ENCODE measurements at places on chromosomes 4 and X.

DNA sequence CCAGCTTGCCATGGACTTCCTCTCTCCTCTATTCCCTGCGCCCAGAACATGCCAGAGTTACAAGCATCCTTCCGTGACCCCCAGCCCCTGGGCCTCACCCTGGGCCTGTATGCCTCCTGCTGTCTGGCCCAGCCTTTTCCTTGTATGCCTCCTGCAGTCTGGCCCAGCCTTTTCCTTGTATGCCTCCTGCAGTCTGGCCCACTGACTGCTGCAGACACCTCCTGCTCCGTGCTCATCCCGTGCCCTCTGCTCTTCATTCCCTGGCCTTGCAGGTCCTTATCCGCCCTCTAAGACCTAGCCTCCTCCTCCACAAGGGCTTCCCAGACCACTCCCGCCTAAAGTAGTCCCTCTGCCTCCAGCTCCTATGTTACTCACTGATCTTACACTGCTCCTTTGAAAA, 44.2 kb downstream of the IRF2 start:
- no peak for DNase-seq

GRCh38 chr4:54006755-54007154, 57.6 kb downstream of the CHIC2 start:
- no peak for DNase-seq

DNA sequence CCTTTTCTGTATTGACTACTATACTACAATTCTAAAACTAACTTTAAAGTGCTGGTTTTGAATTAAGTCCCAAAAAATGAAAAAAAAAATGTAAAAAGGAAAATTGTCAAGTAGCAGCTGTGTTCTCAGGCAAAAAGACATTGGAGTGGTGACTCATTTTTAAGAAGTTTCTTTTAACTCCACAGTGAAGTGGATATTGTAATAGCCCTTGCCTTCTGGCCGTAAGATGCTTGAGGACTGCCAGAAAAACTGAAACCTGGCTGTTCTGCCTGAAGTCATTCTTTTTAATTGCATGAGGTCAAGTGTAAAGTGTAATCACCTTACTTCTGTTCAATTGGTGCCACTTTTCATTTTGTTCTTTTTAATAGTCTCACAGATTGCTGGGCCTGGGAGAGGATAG, 28.9 kb downstream of the SPANXD start:
- no peak for DNase-seq

DNA sequence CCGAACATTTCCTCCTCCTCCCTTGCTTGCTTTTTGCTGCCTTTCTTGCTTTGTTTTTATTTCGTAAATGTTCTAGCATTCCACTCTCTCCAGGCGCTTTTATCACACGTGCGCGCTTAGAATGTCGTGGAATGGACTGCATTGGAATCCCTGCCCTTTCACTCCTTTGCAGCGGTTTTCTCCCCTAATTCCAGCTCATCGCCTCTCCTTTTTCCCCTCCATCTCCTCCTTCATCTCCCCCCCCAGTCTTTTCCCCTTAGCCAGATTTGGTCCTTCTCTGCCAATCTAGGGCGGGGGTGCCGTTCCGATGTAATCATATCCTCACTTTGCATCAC, 579 bp downstream of the OGT start:
- DNase-seq = no peak

- no peak for DNase-seq
Observed at GRCh38 chr4:156788782-156789181, 182.8 kb downstream of the PDGFC start.

- no peak for DNase-seq
Observed at GRCh38 chr4:94403751-94404150, 48.0 kb upstream of the PDLIM5 start.

DNA sequence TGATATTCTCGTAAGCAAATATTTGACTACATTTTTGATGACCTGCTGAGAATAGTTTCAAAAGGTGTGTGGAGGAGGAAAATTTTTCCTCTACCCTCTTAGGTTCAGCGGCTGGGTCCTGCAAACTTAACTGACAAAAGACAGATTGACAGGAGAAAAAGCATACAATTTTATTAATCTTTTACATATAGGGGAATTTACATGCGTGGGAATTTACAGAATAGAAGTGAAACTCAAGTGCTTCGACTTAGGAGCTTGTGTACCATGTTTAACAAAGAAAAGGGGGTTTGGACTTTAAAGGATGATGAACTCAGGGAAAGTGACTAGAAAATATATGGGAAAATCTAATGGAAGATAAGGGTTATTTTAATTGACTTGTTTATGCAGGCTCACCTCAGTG, 2.5 kb downstream of the HERC6 start:
- DNase-seq = no peak

GRCh38 chr4:66568431-66568830, 898.1 kb upstream of the EPHA5 start:
- DNase-seq = no peak

DNA sequence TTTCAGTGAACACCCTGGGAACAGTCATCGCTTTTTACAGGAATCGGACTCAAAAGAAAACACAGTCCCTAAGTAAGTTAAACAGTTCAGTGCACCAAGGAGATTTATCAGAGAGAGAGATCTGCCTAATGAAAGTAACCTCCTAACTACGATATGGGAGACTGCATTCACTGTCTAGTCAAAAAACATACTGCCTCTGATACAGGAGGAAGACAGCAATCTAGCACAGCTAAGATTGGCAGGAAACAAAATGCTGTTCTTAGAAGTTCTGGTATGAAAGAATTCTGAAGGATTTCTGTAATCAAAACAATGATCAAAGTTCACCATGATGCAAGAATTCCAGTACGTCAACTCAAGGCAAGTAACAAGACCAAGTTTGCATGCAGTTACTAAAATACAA, 92.8 kb downstream of the MAML3 start:
- no peak for DNase-seq

DNA sequence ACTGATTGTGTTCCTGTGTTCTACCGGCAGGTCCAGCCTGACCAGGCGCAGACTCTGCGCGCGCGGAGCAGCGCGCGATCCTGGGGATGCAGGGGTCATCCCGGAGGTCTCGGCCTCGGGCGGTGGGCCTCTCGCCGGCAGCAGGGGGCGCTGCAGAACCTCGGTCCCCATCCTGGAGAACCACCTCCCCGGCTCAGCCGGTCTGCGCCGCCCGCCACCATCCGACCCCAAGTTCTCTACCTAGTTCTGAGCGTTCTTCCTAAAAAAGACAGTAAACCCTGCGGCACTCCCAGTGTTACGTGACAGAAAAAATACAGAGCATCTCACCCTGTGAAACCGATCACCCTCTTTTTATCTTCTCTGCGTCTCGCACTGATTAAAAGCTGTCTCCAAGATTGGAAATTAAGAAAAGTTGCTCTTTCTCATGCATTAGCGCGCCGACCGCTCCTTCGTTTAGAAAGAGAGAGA, 1.6 kb downstream of the TRPC3 start:
- DNase-seq = peak; percentile 1

DNA sequence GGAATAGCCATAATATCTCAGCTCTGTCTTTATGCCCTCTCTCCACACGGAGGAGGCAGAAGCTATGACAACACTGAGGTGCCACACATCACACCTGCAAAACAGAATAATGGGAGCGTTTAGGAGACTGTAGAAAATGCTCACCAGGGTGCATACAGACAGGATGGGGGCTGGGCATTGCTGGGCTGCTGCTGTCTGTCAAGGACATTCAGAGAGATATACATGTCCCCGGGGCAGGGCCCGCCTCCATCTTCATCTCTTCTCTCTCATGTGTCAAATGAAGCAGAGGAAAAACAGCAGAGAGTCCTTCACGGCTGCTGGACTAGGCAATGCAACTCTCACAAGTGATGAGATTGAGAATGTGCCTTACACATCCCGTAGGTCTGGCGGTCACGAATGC, 65.3 kb upstream of the DHRSX start:
- DNase-seq = no peak

DNA sequence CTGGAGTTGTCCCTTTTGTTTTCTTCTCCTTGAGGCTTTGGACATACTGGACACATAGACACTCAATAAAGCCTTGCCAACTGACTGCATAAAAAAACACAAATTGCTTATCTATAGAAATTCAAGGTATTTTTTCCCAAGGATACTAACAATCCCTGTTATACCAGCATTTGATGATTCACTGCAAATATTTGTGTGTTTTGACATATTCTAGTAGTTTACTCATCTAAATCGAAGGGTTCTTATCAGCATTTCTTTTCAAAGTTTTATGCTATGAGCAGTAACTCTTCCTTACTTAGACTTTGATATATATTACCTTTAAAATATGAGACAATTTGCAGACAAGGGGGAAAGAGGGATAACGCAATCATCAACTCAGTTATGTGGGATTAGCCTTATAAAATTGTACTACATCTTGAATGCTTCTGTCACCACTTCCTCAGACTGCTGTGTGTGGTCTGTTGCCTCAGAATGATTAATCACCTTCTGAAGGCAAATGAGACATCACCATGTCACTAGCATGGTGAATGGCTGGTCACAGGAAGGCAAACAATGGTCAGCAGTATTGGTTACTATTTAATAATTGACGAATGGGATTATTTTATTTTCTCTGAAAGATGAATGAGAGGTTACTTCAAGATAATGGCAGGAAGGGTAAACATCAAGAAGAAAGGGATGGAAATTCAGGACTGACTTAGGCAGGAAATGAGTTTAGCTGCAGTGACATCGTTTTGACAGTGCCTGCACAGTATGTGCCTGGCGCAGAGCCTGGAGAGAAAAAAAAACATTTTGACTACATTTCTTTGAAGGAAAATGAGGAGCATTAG, 544.3 kb upstream of the CNKSR2 start:
- DNase-seq = no peak

- DNase-seq = no peak
Observed at GRCh38 chr4:24605216-24605615, 20.9 kb upstream of the DHX15 start.

DNA sequence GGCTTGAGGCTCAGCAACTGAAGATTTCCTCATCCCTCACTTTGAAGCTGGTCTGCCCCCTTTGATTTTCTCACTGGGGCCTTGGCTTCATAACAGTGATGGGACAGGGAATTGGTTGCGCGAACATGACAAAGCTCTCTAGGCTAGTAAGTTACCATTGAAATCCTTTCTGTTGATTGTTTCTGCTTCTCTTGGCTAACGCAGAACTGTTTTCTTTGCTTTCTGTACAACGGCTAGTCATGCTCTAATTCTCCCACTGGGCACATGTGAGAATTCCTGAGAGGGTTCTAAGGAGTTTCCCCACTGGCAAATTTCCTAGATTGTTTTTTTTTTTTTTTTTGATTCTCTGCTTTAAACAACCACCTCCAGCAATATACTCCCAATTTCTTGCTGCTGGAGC, 738.6 kb downstream of the PCDH7 start:
- DNase-seq = no peak

- no peak for DNase-seq
Observed at GRCh38 chr4:8185930-8186329, 13.2 kb upstream of the SH3TC1 start.

DNA sequence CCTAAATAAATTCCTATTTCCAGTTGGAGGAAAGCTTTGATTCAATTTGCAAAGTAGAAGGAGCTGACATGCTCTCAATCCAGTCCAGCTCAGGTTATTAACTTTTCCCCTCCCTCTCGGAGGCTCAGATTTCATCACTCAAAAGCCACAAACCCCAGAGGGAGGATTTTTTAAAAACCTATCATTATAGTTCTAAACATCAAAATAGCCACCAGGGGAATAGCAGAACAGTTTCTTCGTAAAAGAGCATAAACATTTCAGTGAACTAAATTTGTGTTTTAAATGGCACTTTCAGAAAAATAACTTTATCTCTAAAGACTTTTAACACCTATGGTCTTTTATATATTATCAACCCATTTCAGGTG, 8.8 kb downstream of the GPRIN3 start:
- no peak for DNase-seq

GRCh38 chr4:165006456-165006855, 25.3 kb upstream of the TRIM60 start:
- no peak for DNase-seq

GRCh38 chr4:184324939-184325477, 107.3 kb upstream of the ENPP6 start:
- DNase-seq = no peak

DNA sequence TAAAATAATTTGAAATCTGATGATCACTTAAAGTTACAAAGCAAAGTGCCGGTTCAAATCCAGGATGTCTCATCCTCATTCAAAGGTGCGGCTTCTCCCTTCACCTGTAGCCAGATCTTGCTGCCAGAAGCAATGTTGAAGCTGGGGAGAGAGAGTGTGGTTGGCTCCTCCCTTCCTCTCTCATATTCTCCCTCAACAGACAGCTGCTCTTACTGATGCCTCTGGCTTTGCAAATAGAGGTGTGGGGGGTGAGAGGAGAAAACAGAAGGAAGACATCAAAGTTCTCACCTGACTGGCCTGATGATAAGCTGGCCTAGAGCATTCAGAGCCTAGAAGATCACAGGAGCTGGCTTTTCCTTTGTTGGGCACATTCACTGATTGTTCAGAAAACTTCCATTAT, 28.3 kb upstream of the BTC start:
- DNase-seq = no peak
